ENCODE measurements at places on chromosomes 16 and 17.

DNA sequence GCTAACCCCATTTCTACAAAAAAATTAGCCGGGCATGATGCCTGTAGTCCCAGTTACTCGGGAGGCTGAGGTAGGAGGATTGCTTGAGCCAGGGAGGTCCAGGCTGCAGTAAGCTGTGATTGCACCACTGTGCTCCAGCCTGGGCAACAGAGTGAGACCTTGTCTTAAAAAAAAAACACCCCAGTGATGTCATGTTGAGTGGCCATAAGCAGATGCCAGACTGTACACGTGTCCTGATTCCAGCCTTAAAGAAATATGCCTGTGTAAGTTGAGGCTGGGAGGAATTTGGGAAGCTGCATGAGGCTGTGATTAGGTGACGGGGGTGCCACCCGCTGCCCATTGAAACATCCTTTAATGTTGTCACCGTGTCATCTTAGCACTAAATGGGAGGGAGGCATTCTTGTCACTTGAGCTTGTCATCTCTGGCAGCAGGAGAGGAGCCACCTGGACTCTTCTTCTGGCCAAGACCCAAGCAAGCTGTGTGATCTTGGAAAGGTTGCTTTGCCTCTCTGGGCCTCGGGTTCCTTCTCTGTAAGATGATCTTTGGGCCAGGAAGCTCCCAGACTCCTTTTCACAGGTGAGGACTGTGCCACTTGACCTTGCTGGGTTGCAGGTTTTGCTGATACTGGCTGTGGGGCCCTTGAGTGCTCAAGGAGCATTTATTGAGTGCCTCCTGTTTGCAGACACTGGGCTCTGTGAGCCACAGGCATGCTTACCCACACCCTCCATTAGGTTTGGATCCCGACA, 98.3 kb upstream of the CIBAR2 start:
- DNase-seq, result no peak

DNA sequence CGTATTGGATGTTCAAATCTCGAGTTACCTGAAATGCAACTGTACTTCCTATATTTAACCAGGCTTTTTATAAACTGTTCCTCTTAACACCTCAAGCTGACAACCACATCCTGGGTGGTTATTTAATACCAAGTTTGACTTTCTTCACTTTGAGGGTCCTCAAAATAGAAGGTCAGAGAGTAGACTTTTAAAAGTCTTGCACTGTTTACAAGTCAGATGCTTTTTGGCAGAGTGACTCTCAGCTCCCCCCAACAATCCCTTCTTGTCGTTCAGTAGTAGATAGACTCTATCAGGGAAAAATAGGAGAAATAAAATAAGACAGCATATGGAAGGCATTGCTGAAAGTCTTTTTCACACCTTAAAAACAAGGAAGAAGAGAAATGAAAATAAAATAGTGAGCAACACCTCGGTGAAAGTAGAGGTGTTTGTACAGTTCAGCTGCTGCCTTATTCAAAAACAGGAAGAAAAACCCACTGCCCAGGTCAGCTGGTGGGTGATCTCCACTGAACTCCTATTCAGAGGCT, 650.4 kb downstream of the WWOX start:
- DNase-seq, result no peak

GRCh38 chr17:2025220-2025621, at the start of gene RTN4RL1:
TSS of gene RTN4RL1 (minus strand) at chr17:2025334. CDS start at chr17:2024865, 469 bp downstream.
- no peak for DNase-seq

DNA sequence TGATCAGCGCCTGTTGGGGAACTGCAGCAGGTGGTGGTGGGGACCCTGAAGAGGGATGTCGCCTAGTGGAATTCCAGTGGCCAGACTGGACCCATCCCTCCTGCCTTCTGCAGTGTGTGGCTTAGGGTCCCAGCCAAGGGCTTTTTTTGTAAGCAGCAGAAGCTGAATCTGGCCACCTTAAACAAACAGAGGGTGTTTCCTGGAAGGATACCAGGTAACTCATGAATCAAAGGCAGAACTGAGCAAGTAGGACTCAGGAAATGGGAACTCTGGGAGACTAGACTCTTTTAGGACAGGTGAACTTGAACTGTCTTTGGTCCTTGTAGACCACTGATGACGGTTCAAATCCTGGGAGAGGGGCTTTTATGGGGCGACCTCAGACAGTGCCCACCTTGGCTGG, 124.0 kb downstream of the ABCC6 start:
- DNase-seq, result no peak

GRCh38 chr17:1873418-1873817, 43.6 kb downstream of the RPA1 start:
- DNase-seq, result no peak

GRCh38 chr16:23629516-23629915, 11.6 kb downstream of the PALB2 start:
- DNase-seq, result no peak

GRCh38 chr17:36851250-36851649, 86.0 kb upstream of the LHX1 start:
- DNase-seq, result no peak

DNA sequence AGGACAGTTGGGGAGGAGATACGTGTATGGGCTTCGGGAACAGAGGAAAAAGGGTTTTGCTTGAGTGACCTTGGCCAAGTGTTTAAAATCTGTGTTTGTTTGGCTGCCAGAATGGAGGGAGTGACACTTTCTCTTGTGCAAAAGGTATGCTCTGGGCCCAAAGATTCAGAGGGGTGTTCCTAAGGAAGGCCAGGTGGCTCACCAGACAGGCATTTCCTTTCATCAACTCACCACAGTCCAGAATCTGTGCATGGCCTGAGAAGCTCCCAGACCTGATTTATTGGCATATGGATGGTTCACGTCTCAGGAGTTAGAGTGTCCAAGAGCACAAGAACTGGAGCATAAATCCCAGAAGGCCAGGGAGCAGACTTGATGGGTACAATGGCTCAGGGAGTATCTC, 53.4 kb upstream of the NLK start:
- no peak for DNase-seq

DNA sequence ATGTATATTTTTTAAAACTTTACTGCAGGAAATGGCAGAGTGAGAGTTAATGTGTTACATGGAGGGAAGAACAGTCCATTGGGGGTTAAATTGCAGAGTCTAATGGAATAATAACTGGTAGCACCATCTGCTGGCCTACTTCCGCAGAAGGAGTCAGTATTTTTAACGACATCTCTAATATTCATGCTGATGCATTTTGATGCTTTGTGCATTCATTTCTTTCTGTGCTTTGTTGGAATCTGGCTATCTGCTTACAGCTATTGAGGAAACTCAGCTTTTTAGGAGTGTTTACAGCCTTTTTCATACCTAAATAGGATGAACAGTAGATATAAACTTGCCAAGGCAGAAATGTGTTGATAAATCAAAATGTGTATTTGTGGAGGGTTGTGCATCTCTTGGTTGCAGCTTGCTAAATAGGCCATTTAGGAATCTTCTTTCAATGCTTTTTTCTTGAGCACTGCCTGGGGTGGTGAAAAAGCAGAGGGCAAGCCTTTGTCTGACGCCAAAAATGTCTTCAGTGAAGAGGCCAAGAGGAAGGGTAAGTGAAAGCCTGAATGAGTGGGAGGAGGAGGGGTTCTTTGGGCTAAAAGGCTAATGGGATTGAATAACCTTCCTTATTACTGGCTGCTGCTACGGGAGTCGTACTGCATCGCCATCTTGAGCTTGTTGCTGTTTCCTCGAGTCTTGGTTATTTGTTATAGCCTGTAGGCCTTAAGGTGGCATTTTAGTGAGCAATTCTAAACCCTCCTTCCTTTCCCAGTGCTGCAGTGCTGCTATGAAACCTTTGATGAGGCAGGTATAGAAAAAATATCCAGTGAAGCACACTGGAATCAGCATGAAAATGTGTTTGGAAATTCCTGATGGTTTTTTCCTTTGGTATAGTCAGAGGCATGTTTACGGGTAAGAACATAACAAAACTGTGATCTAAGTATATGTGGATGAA, 153.3 kb downstream of the CHD9 start:
- peak; percentile 60 for DNase-seq

DNA sequence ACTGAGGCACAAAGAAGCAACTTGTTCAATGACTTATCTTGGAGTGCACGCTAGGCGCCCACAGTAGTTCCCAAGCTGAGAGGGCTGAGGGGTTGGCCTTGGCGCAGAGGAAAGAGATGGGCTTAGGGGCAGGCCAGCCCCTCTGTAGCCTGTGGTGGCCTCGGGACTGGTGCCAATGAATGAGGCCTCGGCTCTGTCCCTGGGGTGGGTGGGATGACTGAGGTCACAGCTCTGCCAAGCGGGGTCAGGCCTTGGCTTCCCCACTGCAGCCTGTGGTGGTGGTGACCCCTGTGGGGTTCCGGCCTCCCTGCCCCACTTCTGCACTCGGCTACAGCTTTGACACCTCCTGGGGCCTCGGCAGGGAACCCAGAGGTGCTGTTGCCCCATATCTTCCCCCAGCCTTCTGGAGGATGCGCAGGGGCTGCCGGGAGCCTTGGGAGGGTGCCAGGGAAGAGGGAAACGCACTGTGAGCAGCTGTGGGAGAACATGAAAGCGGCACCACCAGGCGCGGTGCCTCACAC, 46.0 kb downstream of the BEAN1 start:
- DNase-seq, result no peak

DNA sequence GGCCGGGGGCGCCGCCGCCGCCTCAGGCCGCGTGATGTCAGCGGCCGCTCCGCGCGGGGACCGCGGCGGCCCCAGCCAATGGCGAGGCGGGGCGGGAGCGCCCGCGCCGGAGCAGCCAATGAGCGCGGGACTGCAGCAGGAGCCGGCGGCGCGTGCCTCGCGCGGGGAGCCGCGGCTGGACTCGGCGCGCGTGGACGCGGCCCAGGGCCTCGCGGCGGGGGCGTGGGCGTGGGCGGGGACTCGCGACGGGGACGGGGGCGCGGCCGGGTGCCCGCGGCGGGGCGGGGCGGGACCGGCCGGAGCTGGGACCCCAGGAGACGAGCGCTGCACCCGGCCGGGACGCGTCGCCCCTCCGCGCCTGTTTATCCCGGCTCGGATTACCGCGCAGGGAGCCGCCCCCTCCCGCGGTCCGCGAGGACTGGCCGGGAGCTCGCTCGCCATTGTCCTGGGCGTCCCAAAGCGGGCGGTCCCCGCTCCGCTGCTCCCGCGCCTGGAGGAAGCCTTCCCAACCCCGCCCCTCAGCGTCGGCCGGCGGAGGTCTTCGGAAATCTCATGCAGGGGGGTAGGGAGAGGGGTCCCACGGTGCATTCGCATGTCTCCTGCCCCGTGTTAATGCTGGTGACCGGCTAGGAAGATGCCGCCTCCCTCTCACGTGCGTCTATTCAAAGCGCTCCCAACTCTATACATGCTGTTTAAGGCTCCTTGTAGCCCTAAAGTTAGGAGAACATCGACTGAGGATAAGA, at the start of gene RNF157:
Gene RNF157 (minus strand): TSS at position 33 of the 743 bp plus-strand sequence. CDS start 253 bp downstream, outside the sequence.
- DNase-seq, result no peak

- DNase-seq, result no peak
Observed at GRCh38 chr16:52293204-52293603, 253.7 kb downstream of the TOX3 start.

- no peak for DNase-seq
Observed at GRCh38 chr16:89023151-89023551, 46.1 kb upstream of the CBFA2T3 start.

- no peak for DNase-seq
Observed at GRCh38 chr16:88945473-88945872, 31.5 kb downstream of the CBFA2T3 start.

DNA sequence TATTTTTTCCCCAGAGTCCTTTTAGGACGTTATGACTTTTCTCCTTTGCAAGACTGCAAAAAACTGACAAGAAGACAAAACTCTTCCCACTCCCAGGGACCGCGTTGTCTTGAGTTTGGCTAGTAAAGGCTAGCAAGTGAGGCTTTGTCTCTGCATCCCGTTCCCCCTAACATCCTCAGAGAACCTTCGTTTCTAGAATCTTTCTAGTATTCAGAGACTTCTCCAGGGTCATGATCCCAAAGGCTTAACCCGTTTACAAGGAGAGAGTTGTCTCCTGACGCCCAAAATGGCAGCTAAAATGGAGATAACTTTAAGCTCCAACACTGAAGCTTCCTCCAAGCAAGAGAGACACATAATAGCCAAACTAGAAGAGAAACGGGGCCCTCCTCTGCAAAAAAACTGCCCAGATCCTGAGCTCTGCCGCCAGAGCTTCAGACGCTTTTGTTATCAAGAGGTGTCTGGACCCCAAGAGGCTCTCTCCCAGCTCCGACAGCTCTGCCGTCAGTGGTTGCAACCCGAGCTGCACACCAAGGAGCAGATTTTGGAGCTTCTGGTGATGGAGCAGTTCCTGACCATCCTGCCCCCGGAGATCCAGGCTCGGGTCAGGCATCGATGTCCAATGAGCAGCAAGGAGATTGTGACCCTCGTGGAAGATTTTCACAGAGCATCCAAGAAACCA, 843 bp downstream of the ZNF174 start:
- DNase-seq, result no peak

GRCh38 chr16:10967986-10968385, 23.6 kb downstream of the CLEC16A start:
- no peak for DNase-seq

GRCh38 chr16:84411768-84412167, 43.4 kb downstream of the ATP2C2 start:
- DNase-seq, result no peak

DNA sequence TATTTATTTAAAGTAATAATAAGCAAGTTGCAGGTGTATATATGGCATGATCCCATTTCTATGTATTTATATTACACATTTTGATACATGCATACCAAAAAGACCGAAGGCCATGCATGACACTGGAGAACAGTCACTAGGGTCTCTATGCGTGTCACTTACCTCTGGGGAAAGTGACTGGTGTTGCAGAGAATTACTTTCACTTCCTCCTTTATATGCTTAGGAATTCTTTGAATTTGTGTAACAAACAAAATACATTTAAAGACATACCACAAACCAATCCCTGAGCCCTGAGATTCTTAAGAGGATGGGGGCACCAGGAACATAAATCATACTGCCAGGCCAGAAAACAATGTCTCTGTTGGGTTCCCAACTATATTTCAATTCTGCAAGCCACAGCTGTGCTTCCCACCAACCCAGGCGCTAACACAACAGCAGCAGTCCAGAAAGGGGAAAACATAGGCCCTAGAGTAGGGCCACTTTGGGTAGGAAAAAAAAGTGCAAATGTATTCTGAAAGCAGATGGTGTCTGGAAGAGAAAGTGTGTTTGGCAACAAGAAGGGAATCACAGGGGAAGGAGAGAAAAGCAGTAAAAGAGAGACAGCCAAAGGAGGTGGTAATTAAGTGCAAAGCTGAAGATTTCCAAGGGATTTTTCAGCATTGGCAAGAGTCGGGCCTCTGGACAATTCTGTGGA, 24.5 kb upstream of the HYDIN start:
- no peak for DNase-seq

DNA sequence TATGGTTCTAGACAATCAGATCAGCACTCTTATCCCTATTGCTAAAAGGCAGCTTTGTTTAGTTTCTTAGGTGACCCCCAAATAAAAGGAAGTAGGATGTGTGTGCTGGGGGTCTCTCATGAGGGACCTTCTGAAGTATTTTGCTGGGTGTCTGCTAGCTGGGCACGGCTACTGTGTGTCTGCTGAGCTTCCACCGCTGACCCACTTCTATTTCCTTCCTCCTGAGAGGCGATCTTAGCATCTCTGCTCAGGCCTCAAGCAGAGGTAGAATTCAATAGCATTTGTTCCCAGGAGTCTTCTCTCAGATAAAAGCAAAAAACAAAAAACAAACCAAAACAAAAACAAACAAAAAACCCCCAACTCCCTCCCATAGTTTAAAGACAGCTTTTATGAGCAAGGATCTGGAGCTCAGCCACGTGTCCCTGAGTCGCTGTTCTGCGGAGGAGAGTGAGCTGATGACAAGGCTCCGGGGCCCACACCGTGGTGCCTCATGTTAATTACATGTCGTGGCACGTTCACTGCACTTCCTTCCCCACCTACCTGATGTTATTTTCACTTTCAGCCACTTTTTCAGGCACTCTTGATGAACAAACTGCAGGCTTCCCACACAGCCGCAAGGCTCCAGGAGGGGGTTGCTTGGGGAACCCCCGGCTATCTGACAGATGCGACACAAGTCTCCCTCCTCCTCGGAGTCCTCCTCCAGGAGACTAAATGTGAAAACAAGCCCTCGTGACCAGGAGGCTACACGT, 83.5 kb downstream of the MARCHF10 start:
- DNase-seq, result no peak
